Natural killer cell treated with Interleukin-12 subunit alpha and Interleukin-12 subunit beta and Interleukin-15 and Interleukin-18, amount 100 ng/mL, for 72 hours (primary cell): ENCODE measurements at places on chromosomes 5 and 9. TPM values are rescaled to one million over a fixed set of nuclear protein-coding genes. Genes with fewer than 3 reads are reported as not detected.

- no peak for DNase-seq
- H3K36me3 ChIP-seq, result no peaks in the 10 kb centered on the region
- no peak overlapping the region for H3K4me3 ChIP-seq
- H3K27me3 ChIP-seq, result no peaks in the 10 kb centered on the region
- H3K4me1 ChIP-seq, result peaks cover 51% of the 10 kb centered on the region
Observed at GRCh38 chr5:68426586-68426985, 211.0 kb downstream of the PIK3R1 start.

- DNase-seq, result no peak
- no peaks in the 10 kb centered on the region for H3K36me3 ChIP-seq
- no peaks in the 10 kb centered on the region for H3K4me1 ChIP-seq
Observed at GRCh38 chr5:147037515-147038205, 159.1 kb upstream of the PPP2R2B start.

The PDGFRB gene
- total RNA-seq, result 4.4 TPM

GRCh38 chr9:97889941-97890887 lies 32.1 kb downstream of the TRMO start:
- no peaks in the 10 kb centered on the region for H3K27me3 ChIP-seq
- H3K4me1 ChIP-seq, result no peaks in the 10 kb centered on the region
- DNase-seq, result no peak
- H3K4me3 ChIP-seq, result no peak overlapping the region
- H3K27ac ChIP-seq, result no peak overlapping the region
- no peaks in the 10 kb centered on the region for H3K36me3 ChIP-seq

DNA sequence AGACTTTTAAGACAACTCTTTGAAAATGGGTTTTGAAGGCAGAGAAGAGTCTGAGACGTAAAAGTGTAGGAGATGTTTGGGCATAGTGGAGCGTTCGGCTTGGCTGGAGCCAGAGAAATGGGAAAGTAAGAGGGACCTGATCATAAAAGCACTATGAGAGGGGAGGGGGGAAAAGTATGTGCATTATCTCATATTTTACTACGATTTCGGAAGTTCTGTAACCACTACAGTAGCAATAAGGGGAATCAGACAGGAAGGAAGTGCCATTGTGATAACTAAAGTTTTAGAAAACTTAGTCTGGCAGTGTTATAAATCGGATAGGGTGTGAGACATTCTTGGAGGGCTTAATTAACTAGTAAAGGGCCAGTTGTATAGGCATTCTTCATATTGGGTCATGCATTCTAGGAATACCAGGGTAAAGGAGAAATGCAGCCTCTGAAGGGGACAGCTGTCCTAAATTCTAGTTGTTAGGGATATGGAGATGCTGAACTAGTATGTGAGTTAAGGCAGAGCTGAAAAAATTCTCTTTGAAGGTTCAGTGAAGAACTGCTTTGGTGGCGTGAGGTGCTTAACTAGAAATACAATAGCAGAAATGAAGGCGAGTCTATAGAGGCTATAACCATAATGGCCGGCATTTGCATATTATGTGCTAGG lies 83.8 kb upstream of the FREM1 start:
- H3K4me3 ChIP-seq, result peak overlapping the region; percentile 72
- peaks cover 6% of the 10 kb centered on the region for H3K36me3 ChIP-seq
- DNase-seq, result no peak
- peaks cover 23% of the 10 kb centered on the region for H3K4me1 ChIP-seq

DNA sequence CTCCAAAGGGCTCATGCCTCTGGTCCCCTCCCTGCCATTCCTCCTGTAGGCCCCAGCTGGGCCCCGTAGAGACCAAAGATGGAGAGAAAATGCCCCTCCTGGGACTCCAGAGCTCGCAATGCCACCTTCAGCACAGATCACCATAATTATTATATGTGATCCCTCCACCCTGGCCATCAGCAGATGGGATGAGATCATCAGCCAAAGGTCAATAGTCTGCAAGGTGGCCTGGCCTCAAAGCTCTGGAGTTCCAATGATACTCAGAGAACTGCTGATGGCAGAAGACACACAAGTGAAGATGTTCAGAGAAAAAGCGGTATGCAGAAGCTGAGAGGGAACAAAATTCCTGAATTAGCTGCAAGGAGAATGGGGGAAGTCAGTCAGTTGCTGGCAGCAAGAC lies 5.0 kb downstream of the RPP25L start:
- no peak overlapping the region for H3K27ac ChIP-seq
- DNase-seq, result no peak
- peaks cover 6% of the 10 kb centered on the region for H3K4me1 ChIP-seq
- no peaks in the 10 kb centered on the region for H3K27me3 ChIP-seq
- no peak overlapping the region for H3K4me3 ChIP-seq
- H3K36me3 ChIP-seq, result no peaks in the 10 kb centered on the region

- H3K4me3 ChIP-seq, result no peak overlapping the region
- no peak for DNase-seq
- H3K4me1 ChIP-seq, result no peaks in the 10 kb centered on the region
- H3K36me3 ChIP-seq, result peaks cover 7% of the 10 kb centered on the region
- no peak overlapping the region for H3K27ac ChIP-seq
Observed at GRCh38 chr5:30103052-30103451, 1090.4 kb upstream of the CDH6 start.

The MTAP gene
- 32.9 TPM for total RNA-seq

DNA sequence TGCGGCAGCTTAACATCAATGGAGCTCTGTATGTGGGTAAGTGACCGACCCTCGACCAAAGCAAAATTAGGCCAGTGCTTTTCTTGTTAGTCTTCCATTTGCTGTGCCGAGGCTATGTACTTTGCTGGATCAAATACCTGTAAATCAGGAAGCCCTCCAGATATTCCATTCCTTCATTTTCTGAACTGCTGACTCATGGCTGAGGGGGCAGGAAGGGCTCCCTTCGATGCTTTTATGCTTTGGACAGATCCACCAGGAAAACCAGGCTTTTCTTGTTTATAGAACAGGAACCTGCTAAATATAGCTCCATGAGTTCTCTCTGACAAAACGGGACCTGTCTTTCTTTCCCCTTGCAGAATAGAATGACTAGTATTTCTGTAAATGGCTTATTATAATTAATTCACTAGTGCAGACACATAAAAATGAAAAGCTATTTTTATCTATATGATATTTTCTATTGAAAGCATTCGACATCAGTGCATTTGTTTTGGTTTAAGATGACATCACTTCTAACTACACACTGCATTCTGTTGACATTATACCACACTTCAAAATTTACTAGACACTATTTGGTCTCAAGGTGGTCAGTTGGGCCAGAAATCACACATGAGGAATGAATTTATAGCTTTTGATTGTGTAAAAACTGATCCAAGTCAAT lies 93.3 kb downstream of the LIFR start:
- H3K27ac ChIP-seq, result peak overlapping the region; percentile 2
- peaks cover 40% of the 10 kb centered on the region for H3K27me3 ChIP-seq
- peaks cover 6% of the 10 kb centered on the region for H3K36me3 ChIP-seq
- H3K4me3 ChIP-seq, result no peak overlapping the region

GRCh38 chr9:104861397-104861796 lies 66.6 kb downstream of the ABCA1 start:
- H3K27ac ChIP-seq, result no peak overlapping the region
- no peaks in the 10 kb centered on the region for H3K4me1 ChIP-seq
- peaks cover 7% of the 10 kb centered on the region for H3K27me3 ChIP-seq
- no peaks in the 10 kb centered on the region for H3K36me3 ChIP-seq
- no peak for DNase-seq
- no peak overlapping the region for H3K4me3 ChIP-seq

The C9orf153 gene
- not detected for total RNA-seq

The ARID3C gene
- not detected for total RNA-seq

The LCN10 gene
- total RNA-seq, result 0.45 TPM

- no peaks in the 10 kb centered on the region for H3K27me3 ChIP-seq
- H3K4me1 ChIP-seq, result no peaks in the 10 kb centered on the region
- DNase-seq, result no peak
- H3K4me3 ChIP-seq, result no peak overlapping the region
- no peaks in the 10 kb centered on the region for H3K36me3 ChIP-seq
Observed at GRCh38 chr9:92455217-92455616, 27.1 kb downstream of the ASPN start.

DNA sequence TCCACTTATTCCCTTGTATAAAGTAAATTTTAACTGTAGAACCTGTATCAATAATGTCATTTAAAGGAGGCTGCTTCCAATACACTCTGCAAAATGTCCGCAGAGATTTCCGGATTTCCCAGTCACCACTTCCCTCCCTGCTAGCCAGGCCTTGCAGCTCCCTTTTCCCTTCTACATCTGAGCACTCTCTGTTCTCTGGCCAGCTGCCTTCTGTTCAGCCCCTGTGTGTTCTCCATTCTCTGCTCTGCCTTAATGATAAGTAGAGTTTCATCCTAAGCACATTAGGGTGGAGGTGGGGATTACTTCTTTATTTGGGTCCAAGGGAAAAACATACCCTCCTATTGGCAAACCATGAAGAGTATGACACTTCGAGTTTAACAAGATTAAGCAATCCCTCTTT lies 719.6 kb upstream of the WWC1 start:
- no peak overlapping the region for H3K4me3 ChIP-seq
- peaks cover 5% of the 10 kb centered on the region for H3K36me3 ChIP-seq
- H3K27me3 ChIP-seq, result peaks cover 8% of the 10 kb centered on the region
- no peak for DNase-seq
